ENCODE measurements at places on chromosomes 5 and 9. TPM values are rescaled to one million over a fixed set of nuclear protein-coding genes. Genes with fewer than 3 reads are reported as not detected.

GRCh38 chr5:167479779-167480178 lies 811.7 kb upstream of the WWC1 start:
- DNase-seq: no peak

DNA sequence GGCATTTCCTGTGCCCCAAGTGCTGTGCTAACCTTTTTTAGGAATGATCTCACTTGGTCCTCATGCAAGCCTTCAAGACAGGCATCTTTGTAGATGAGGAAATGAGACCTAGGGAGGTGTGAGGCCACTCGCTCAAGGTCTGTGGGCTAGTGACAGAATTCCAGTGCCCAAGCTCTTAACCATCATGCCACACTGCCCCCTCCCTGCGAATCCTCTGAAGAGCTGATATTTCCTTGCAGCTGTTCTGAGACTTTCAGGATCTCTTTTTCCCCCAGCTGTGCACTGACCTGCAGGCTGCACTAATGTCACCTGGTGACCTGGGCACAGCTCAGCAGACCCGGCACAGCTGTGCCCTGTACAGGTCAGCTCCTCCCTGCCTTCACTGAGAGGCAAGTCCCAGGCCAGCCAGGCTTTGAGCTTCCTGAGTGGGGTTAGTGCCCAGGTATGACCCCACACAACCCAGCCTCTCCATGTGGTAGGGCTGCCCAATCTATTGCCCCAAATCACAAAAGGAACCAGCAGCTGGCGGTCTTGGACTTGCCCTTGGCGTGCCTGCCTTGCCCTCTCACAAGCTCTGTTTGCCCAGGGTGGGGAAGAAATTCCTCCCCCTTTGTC lies 32.7 kb downstream of the MORN5 start:
- DNase-seq: no peak

- no peak for DNase-seq
Measured at GRCh38 chr9:135365013-135365768, 114.4 kb upstream of the PPP1R26 start.

DNA sequence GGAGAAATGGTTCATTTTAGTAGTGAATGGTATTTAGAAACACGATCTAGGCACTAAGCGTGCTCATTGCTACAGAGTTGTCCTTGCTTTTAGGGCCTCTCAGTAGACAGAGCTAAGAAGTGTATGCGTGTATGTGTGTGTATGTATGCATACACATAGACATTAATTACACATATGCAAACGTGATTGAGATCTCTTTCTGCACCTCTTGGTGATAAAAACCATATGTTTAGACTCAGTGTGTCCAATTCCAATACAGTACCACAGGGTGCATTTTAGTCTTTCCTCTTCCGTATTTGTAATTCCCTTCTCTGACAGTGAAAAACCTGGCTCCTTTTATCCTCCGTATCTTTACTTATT lies 13.1 kb downstream of the TRIO start:
- DNase-seq: no peak

DNA sequence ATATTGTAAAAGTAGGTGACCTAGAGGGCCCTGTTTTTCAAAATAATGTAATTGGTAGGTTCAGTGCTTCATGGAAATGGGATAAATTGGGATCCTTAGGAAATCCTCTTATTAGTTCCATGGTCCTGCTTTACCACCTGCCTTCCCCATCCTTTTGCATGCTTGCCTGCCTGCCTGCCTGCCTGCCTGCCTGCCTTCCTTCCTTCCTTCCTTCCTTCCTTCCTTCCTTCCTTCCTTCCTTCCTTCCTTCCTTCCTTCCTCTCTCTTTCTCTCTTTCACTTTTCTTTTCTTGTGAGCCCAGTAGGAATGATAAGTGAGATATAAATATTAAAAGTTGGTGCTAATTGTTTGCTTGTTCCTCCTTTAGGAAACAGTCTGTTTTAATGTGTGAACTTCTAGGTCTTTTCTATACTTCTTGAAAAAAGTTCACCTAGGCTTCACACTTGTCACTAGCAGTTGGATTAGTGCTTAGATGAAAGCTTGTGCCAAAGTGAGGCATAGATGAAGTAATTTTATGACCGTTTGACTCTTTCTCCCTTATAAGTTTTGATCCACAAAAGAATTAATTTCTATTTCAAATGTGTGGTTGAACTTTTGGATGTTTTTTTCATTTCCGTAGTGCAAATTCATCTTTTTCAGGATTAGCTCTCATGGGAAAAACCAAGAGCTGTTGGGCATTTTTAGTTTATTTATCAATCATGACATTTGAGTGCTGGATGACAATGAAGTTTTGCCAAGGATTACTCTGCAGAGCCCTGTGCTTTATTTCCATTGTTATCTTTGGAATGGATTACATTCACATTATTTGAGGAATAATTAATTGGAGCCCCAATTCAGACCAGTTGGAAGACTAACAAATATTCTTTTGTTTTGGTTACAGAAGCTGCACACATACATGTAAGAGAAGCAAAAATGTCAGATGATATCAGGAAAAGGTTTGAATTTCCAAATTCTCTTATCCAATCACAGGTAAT lies 30.7 kb downstream of the FOCAD start:
- no peak for DNase-seq

- DNase-seq: no peak
Measured at GRCh38 chr5:169666365-169666764, 29.3 kb downstream of the DOCK2 start.

GRCh38 chr9:72888067-72888466 lies 64.8 kb downstream of the ALDH1A1 start:
- no peak for DNase-seq

DNA sequence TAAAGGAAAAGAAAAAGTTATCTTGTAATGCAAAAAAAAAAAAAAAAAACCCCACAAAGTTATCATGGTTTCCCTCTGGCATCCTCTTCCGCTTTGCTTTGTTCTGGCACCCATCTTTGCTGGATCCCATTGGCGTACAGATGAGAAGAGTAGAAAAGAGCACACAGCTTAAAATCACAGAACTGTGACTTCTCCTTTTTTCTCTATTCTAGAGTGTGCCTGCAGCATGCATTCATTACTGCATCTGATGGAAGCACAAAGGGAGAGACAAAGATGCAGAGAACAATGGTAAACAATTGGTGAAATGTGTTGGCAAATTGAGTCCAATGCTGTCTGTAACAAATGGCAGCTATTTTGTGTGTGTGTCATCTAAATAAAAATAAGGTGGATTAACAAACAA lies 440.8 kb upstream of the PIK3R1 start:
- no peak for DNase-seq

DNA sequence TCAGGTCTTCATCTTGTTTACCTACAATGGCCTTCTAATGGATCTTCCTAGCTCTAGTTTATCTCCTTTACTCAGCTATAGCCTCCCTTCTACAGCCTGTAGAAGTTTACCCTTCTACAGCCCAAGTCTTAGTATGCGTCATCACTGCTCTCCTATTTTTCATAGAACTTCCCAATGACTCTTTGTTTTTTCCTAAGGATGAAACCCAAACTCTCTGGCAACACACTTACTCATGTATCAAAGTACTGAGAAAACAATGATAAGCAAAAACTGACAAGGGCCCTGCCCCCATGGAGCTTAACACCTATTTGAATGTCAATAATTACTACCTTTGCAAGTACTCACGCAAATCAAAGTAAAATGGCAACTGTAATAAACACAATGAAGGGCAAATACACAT lies 33.7 kb downstream of the LEAP2 start:
- DNase-seq: no peak

DNA sequence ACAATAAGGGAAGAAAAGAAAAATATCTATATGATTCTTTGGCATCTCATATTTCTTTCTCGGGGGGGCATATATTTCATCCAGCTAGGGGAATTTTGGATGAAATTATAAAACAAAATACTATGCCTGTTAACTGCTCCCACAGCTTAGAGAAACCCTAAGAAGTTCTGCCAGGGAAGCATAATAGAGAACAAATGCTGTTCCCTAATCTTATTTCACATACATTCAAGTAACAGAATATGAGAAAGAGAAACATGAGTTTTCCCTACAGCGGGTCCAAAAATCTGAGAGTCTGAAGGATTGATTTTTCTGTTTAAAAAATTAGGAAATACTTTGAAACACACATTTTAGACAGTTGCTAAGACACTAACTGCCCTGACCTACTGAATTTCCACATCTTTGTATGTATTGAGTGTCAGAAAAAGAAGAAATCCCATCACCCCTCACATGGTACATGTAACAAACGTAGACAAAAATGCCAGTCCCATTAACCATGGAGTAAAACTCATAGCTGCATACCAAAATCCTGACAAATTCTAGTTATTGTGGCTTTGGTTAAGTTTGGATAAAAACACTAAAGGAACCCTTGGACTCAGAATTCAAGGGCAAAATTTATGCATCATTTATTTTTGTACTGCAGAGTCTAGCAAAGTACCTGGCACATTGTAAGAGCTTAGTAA lies 620.2 kb upstream of the DMAC1 start:
- DNase-seq: no peak

- no peak for DNase-seq
Measured at GRCh38 chr5:15254607-15255006, 245.4 kb upstream of the FBXL7 start.

DNA sequence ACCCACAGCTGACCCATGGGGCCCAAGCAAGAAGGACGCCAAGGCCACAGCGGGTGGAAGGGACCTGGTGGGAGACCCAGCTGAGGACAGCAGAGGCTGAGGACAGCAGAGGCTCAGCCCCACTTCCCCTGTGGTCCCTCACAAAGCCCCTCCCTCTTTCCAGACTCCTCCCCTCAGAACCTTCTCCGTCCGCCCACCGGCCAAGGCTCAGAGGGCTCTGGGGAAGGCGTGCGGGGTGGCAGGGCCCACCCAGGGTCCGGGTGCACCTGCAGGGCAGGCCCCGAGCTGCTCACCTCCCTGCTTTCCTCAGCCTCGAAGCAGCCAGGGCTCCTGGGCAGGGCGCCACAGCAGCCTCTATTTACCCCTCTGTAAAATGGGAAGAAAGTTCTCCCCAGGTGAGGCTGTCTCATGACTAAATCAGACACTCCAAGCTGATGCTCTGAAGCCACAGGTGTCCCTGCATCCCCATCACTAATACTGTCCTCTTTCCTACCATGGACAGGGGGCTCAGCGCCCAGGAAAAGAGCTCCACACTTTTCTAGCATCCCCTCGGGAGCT lies 137.9 kb upstream of the PPP1R26 start:
- no peak for DNase-seq

DNA sequence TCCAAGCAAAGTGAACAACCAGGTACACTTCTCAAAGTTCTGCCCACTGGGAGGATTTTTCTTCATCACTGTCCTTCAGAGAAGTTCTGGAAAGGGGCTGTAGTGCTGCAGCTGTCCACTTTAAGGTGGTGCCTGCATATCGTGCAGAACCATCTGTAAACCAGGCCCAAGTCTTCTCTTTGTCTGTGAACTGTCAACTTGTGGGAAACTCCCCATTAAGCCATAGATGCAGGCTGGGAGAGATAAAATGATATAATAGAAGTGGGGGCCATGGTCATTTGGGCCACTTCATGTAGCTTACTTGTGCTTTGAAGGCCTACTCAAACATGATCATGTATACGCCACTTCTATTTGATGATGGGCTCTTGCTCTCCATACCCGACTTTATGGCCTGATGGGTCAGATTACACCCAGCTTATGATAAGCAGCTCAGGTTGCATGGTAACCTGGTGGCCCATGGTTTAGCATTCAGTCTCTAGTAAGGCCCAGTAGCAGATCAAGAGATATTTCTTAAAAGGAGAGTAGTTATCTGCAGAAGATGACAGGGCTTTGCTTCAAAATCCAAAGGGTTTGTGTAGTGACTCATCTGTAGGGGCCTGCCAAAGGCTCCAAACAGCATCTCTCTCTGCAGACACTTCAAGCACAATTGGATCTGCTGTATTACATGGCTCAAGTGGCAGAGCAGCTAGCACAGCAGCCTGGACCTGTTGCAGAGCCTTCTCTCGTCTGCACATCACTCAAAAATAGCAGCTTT lies 15.7 kb upstream of the BTF3 start:
- DNase-seq: no peak

DNA sequence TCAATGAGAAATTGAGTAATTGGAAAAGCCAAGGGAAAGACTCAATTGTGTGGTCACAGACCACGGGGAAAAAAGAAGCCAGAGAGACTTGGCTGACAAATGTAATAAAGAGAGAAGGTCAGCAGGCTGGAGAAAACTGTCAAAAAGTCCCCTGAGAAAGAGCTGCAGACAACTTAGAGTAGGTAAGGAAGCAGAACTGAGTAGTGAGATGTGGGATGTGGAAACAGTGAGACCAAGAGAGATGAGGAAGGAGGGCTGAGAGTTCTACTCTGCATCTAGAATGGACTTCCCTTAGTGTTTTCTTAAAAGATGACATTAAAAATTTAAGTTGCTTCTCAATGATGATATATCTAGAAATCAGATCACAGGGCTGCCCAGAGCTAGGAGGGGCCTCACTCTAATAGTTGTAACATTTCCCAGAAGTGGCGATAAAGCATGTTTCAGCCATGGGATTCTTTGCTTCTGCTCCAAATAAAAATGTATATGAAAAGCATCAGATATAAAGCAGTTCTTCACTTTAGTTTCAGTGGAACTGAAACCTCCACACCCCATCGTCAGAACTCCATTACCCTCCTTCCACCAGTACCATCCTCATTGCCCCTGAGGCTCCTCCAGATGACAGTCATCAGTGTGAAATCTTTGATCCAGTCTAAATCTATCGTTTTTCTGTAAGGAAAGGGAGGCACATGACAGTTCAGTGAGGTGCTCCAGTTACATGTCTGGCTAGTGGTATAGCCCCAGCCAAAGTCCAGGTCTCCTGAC lies 80.6 kb downstream of the SPEF2 start:
- DNase-seq: no peak

GRCh38 chr5:56685503-56686217 lies 129.7 kb upstream of the MAP3K1 start:
- no peak for DNase-seq

DNA sequence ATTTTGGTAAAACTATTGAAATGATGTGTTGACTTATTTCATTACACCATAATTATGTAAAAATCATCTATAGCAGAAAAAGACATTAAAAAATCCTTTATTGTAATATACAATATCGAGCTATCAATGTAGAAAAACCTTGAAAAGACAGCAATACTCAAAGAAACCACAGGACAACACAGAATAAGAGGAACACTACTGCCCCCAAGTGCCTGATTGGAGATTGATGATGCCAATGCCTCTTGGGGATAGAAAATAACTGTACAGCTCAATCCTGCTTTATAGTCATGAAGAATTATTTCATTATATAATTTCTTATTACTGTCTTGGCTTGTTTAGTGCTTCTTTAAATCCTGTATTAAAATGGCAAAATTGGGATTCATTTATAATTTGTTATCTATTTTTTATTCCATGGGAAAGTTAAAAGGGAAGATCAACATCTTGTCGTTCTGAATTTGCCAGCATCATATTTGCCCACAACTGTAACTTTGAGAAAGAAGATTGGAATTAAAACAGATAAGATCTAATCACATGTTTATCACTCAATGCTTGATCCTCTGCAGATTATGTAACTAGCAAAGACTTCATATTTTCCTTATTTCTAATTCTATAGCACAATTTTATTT lies 337.5 kb downstream of the CDH9 start:
- DNase-seq: peak; percentile 43

The NR5A1 gene
- total RNA-seq: 2.5 TPM

The FBN2 gene
- 0.08 TPM for total RNA-seq

The CCL27 gene
- 0.95 TPM for total RNA-seq

The KIF27 gene
- total RNA-seq: 3.4 TPM

The PDE6A gene
- total RNA-seq: 0.33 TPM

The MAPK9 gene
- total RNA-seq: 44.1 TPM

The COMMD10 gene
- 37.9 TPM for total RNA-seq

The CCNJL gene
- total RNA-seq: 35.0 TPM

The PCAT7 gene
- 0.59 TPM for total RNA-seq

The GGTA1 gene
- not detected for total RNA-seq

The PCDHAC1 gene
- total RNA-seq: 0.59 TPM

The LCN15 gene
- 0.05 TPM for total RNA-seq

The CARTPT gene
- not detected for total RNA-seq

The ENTPD2 gene
- total RNA-seq: 2.8 TPM

The MARCOL gene
- not detected for total RNA-seq

Measured in Panc1 (cell line).